Suppressor macrophage (primary cell): ENCODE measurements at places on chromosomes 6 and 20.
A peak's percentile ranks its signal among the peaks of the same experiment; 100 is the strongest.

DNA sequence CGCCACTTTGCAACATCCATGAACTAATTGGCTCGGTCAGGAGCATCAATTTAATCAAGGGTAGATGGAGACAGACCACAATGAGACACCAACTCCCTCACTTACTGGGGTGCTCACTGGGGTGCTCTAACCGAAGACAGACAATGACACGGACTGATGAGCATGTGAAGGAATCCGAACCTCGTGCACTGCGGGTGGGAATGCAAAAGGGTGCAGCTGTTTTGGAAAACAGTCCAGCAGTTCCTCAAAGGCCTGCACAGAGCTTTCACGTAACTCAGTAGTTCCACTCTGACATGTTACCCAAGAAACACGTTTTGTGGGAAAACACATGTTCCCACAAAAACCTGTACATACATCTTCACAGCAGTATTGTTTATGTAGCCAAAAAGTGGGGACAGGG, 26.8 kb downstream of the ANKRD60 start:
- no peak for DNase-seq

GRCh38 chr20:48832405-48832730, 4.6 kb upstream of the PREX1 start:
- peak; percentile 83 for DNase-seq

DNA sequence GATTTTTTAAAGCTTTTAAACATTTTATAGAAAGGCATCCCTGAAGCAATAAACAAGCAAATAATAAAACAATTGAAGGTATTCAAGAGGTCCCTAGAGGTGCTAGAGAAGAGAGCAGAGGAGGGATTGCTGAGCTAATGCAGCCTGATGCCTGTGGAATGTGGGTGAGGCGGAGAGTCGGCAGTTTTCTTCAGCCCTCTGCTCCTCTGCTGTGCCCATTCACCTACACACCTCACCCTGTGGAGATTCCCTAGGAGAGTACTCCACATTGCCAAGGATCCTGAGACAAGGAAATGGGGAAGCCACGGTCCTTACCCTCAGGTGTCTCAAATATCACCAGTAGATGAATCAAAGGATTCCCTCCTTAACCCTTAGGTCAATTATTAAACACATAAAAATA, 199.8 kb upstream of the POU3F2 start:
- DNase-seq: no peak

DNA sequence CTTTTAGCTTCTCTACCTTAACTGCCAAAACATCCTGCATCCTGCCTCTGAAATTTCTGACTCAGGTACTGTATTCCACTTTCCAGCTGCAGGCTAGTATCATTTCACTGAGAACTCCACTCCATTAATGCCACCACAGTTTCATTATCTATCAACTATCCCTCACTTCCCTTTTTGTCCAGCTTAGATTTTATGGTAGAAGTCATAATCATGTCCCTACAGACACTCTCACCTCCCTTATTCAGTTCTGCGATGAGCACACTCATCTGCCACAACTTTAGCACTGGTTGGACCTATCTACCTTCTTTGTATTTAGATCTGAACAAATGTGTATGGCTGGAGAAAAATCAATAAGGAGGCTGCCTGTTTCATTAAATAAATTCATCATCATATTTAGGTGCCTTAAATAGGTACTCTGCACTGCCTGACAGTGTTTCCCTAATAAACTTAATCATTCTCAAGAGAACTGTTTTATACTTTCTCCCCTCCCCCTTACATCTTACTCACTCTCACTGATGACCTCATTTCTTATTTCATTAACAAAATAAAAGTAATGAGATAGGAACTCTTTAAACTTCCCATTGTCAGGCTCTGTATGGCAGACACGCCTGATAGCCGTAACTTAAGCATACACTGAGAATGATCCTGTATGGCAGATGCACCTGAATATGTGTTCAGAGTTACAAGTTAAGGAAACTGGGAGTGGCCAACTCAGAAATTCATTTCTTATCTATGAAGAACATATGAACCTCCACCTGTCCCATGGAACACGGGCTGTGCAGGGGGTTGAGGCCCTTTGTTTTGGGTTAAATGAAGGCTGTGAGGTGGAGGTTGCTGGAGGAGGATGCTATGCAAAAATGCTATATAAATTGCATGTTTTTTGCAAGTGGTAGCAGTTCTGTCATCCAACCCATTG, 95.3 kb upstream of the MAN1A1 start:
- DNase-seq: peak; percentile 60

GRCh38 chr6:124233221-124233620, 429.6 kb downstream of the NKAIN2 start:
- no peak for DNase-seq

- DNase-seq: peak; percentile 69
These were observed 134.4 kb downstream of the ARHGAP18 start for GRCh38 chr6:129575378-129576118.

- DNase-seq: peak; percentile 69
These were observed 711 bp upstream of the SIRT5 start for GRCh38 chr6:13573669-13574110.

- no peak for DNase-seq
These were observed 52.6 kb upstream of the SYNJ2 start for GRCh38 chr6:157929076-157929475.

DNA sequence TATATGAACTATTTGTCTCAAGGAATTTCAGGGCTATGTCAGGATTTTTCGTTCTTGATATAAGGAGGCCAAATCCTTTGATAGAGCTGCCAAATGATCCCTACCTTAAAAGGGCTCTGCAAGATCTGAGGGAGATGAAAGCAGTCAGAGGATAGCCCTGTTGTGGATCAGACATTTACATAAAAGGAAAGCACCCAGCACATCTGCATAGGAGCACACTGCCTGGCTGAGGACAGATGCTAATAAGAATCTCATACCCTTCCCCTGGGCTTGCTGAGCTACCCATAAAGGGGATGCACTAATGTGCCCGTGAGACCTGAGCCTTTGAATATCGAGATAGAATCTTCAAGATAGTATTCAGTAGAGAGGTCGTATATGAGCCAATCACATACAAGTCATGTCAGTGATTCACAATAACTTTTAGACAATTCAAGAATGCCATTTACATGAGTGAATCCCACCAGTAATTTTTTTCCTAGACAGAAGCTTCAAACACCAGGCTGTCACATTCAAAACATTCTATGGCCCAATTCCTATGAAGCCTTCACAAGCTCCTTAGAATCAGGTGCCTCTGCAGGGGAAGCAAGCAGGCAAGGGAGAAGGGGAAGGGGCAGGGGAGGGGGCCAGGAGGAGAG, 71.1 kb downstream of the STMND1 start:
- no peak for DNase-seq

DNA sequence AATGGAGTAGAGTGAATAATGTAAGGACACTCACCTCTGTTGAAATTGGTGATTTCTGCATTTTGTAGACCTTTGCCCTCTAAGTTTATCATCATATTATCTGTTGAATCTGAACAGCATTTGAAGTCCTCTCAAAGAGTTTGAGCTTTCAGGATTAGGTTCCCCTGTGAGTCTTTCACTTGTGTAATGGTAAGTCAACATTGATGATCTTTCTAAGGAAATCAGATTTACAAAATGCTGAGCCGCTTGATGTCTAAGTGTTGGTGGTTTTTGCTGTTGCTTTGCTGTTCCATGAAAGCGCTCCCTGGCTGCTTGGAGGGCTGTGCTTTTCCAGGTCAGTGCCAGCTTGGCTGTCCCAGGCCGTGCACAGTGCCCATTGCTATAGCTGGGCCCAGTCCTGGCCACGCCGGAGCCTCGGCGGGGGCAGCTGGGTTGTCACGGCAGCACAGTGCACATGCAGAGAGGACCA, 33.8 kb upstream of the KIF25 start:
- DNase-seq: no peak

DNA sequence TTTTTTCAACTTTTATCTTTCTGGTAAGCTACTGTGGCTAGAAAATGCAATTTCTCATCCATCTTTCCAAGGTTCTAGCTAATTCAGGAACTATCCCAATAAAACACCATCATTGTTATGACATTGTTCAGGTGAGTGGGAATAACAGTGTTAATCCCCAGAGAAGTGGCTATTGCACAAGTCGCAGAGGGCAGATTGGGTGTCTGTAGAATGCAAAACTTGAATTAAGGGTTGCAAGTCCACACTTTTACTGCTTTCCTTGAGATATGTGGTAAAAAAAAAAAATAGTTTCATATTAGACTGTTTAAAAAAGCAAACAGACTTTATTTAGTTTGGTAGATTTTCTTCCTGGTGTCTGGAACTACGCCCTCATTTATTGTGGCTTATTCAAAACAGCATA, 41.1 kb upstream of the PRDM1 start:
- no peak for DNase-seq

- DNase-seq: peak; percentile 46
These were observed 149.9 kb downstream of the CEBPB start for GRCh38 chr20:50340541-50340940.

DNA sequence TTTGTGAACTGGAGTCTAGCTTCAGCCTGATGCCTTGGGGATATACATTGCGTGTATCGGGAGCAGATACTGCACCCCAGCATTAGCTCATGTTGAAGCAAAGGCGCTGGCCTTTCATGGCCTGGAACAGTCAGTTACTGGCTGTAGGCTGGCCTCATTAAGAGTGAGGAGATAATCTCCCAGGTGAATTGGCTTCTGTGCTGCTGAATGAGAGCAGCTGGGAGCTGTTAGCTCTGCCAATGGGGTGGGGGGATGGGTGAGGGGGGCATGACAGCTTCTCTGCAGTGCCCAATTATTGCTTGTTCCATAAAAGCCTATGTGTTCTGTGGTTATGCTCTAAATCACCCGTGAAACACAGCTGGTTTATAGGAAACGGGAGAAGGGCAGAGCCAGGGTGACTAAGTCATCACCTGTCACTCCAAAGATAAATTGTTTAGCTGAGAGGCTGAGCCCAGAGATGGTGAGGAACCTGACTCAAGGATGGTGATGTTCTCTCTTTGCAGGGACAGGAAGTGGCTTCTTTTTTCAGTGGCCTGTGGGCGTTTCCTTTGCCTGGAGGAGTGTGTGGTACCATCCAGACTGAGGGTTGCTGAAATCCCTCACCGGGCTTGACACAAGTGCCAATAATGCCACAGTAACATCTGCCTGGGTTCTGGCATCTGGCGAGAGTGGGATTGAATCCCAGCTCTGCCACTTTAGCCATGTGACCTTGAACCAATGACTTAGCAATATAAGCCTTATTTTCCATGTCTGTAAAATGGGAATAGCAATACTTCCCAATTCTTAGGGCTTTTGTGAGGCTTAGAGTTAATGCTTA, 170.8 kb downstream of the BCAS1 start:
- DNase-seq: peak; percentile 88

- DNase-seq: no peak
These were observed 262.7 kb downstream of the PREX1 start for GRCh38 chr20:48564982-48565539.

DNA sequence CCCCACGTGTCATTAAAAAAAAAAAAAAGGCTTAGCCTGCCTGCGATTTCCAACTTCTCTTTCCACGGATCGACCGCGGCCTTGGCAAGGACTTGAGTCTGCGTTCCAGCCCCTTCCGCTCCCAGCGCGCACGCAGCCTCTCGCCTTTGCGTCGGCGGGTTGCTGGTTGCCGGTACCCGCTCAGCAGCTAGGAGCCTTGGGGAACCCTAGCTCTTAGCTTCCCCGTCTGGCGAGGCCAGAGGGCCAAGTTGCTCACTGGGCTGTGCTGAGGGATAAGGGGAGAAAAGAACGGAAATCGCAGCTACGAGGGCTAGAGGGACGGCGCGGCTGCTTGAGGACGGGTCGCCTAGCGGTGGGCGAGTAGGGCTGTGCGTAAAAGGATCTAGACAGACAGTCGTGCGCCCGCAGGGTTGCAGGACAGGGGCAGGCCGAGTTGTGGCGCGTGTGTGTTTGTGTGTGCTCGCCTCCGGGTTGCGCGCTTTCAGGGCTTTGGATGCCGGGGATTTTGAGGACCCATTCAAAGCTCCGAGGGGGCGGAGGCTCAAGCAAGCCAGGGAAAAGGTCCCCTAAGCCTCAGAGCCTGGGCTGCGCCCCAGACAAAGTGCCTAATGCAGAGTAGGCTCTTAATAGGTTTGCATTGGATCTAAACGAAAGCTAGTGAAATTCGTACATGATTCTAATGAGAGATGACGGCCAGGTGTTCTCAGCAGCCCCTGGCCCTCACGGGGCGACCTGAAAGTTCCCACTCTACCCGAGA, 40.5 kb upstream of the OSTM1 start:
- DNase-seq: peak; percentile 94

GRCh38 chr20:60272790-60273189, 314.6 kb downstream of the CDH26 start:
- no peak for DNase-seq

- DNase-seq: peak; percentile 83
These were observed 289.4 kb upstream of the STXBP5 start for GRCh38 chr6:146914489-146915483.

GRCh38 chr6:2360126-2360525, 114.7 kb upstream of the GMDS start:
- DNase-seq: no peak

DNA sequence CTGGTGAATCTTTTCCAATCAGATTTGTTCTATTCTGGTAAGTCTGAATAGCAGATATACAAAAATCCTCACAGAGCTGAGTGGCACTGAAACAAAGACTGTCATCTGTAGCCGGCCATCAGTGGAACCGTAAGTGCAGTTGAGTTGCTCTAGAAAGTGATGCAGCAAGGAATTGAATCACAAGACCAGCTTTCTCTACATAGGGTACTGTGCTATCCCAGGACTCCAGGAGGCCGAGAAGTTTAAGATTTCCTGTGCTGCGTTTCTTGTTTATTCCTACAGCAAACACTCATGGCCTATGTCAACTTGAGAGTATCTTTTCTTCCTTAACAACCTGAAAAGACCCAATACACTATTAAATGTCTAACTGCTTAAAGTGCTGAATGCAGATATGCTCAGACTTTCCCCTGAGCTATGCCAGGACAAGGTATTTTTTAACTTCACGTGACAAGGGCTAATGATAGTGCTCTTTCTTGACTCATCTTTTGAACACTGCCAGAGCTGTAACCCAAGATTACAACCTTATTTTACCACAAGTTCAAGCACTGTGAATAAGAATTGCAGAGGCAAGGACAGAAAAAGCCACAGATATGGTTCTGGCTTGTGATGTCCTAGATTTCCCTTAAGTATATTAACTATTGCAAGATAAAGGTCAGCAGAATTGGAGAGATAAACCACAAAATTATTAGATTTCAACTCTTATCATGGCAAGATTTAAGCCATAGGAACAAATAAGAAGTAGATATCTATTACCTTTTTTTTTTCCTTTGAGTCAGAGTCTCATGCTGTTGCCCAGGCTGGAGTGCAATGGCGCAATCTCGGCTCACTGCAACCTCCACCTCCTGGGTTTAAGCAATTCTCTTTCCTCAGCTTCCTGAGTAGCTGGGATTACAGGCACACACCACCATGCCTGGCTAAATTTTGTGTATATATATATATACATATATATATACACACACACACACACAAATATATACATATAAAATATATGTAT, 71.6 kb downstream of the GJA1 start:
- DNase-seq: peak; percentile 27

DNA sequence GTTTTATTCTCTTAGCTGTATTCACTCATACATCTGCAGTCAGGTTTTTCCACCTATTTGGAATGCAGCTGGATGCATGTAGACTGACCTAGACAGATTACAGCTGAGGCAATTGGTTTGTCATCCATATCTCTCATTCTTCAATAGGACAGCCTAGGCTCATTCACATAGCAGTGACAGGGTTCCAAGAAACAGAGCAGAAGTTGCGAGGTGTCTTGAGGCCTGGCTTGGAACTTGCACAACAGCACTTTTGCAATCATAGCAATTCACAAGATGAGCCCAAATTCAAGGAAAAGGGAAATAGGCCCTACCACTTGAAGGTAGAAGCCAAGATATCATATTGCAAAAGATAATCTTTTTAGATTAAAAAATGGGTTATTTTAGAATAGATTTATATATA, 508.9 kb upstream of the JAG1 start:
- DNase-seq: peak; percentile 86

- no peak for DNase-seq
These were observed 72.6 kb downstream of the ARID1B start for GRCh38 chr6:156849806-156850205.
